ENCODE measurements at places on chromosomes 16 and 17.

GRCh38 chr16:86521236-86522197 is 11.2 kb downstream of the FOXF1 start:
- no peak for DNase-seq

DNA sequence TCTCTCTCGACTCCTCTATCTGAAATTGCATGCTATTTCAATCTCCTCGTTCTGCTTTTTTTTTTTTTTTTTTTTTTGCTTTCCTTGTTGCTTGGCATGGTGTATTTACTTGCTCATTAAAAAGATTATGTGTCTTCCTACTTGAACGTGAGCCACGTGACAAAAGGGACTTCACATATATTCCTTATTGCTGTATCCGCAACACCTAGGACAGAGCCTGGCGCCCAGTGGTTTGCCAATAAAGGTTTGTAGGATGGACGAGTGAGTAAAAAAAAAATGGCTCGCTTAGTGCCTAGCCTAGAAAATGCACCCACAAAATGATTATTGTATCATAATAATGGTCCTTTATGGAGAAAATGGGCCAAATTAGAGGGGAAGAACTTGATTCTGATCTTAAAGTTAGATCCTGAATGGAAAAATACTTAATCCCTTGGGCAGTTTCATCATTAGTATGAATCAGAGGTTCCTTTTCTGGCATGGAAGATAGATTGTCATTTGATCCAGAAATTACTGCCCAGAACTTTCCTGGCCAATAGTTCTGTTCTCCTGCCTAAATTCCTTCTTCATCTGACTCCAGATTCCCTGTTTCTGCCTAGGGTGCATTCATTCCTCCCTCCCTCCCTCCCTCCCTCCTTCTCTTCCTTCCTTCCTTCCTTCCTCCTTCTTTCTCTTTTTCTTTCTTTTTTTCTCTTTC is 13.6 kb upstream of the TMEM220 start:
- no peak for DNase-seq

DNA sequence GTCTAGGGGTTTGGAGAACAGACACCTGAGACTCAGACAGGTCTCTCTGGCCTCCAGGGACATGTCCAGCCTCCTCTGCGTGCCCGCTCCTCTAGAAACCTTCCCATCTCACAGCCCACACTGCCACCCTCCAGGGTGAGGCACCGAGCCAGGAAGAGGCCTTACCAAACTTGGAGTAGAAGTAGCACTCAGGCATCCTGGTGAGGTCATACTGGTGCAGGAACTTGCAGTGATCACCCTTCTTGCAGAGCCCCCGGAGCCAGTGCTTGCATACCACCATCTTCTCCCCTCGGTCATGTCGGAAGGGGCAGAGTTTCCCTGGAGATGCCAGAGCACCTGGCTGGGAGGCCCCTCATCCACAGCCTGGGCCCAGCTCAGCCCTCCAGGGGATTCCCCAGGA is 4.2 kb downstream of the CPSF4L start:
- DNase-seq = no peak

GRCh38 chr16:79597277-79598062 is 3.1 kb downstream of the MAF start:
- DNase-seq = no peak

DNA sequence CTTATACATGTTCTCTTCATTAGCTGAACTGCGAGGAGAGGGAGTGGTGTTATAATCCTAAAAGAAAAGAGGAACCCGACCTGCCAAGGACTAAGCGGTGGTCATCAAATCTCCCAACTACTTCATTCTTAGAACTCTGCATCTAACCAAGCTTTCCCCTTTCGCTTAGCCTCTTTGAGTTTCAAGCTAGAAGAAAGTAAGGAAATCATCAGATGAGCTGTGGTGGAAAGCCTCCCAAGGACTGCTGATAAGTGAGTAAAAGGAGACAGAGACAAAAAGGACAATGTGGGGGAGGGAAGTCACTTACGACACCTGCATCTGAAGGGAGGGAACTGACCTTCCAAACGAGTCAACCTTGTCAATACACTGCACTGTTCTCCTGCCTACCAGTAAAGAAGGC is 121.3 kb downstream of the TRIM37 start:
- no peak for DNase-seq

DNA sequence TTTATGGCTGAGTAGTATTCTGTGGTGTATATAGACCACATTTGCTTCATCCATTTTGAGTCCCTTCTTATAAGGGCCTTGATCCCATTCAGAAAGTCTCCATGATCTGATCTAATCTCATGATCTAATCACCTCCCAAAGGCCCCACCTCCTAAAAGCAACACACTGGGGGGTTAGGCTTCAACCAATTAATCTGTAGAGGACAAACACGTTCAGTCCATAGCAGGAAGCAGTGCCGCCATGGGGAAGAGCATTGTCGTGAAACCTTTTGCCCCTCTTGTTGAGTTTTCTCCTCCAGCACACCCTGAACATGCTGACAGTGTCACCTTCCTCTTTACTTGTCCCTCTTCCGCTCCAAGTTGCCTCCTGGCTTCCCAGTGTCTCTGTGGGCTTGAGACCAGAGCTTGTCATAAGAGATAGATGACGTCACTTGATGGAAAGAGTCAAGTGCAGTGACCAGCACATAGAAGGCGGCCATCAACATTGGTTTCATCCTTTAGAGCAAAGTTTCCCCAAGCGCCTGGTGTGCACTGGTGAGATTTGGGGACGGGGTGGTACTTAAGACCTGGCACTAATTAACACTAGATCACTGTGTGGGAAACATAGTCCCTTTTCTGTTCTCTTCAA is 74.1 kb downstream of the PRKCB start:
- no peak for DNase-seq

DNA sequence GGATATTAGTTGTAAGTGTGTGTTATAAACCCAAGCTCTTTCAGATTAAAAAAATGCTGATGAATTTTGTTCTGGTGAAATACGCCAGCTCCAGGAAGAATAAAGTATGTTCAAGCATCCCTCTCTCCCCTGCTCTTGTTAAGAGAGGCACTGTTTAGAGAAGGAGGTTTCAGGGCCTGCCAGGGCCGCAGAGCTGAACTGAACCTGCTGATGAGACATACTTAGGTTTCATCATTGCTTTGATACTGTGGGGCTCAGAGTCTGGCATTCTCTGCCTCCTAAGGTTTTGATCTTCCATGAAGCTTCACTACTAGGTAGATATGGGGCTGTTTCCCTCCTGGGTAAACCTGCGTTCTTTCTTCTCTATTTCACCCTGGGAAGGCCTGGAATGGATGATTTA is 175.3 kb upstream of the FAM20A start:
- DNase-seq = no peak

DNA sequence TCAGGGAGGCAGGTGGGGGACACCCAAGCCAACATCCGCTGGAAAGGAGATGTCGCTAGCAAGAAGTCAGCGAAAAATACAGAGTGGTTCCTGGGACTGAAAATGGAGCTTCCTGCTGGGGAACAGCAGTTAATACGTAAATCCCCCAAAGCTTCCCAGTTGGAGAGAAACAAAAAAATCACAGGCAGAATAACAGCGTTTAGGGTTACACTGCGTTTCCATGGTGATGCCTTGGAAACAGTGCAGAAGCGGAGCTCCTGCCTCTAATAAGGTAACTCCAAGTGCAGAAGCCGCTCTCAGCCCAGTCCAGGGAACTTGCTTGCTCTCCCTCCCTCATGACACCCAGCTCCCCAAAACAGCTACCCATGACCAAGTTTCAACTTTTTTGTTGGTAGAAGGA is 73.4 kb downstream of the PLD6 start:
- DNase-seq = no peak

GRCh38 chr17:11548398-11548797 is 49.9 kb upstream of the DNAH9 start:
- no peak for DNase-seq

DNA sequence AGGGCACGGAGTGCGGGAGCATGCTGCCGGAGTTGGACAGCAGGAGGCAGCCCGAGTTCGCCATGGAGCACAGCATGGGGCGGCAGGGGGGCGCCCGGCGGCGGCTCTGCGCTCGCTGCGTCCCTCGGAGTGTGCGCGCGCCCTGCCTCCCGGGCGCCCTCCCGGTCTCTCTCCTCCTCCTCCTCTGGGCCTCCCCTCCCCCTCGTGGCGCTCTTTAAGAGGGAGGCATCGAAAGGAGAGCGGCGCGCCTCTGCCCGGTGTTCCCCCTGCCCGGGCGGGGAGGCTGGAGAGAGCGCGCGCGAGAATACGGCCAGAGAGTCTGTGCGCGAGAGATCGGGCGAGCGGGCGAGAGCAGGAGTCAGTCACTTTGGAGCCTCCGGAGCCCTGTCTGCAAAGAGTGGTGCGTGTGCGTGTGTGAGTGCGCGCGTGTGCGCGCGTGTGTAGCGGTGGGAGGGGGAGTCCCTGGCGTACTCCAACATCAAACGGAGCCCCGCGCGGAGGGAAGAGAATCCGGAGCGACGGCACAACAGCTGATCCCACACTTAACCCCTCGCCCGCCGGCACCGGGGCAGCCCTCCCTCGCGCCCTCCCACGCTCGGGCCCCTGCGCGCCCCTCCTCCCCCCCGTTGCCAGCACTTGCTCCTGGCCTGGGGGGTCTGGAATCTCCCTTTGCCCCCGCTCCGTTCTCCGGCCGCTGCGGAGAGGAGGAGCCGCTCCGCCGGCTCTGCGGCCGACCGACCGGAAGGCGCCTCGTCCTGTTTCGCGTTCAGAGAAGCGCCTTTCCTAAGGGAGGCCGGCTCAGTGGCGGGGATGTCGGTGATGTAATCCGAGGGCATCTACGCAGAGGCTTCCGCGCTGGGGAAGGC is 108.9 kb downstream of the ENGASE start:
- no peak for DNase-seq

- DNase-seq = peak; percentile 25
Measured at GRCh38 chr17:35543856-35544255, 6.4 kb upstream of the SLFN12L start.

DNA sequence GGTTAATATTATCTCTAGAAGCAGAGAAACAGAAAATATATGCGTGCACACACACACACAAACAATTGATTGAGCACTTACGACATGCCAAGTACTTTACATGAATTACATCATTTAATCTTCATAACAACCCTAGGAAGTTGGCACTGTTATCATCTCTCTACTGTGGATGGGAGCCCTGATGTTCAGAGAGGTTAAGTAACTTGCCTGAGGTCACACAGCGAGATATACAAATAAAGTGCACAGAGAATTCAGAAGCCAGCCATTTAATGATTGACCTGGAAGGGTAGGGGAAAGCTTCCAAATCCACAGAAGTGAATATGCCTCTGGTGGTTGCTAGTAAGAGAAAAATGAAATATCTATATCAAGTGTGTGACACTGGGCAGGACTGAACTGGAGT is 37.5 kb upstream of the GPR139 start:
- no peak for DNase-seq

DNA sequence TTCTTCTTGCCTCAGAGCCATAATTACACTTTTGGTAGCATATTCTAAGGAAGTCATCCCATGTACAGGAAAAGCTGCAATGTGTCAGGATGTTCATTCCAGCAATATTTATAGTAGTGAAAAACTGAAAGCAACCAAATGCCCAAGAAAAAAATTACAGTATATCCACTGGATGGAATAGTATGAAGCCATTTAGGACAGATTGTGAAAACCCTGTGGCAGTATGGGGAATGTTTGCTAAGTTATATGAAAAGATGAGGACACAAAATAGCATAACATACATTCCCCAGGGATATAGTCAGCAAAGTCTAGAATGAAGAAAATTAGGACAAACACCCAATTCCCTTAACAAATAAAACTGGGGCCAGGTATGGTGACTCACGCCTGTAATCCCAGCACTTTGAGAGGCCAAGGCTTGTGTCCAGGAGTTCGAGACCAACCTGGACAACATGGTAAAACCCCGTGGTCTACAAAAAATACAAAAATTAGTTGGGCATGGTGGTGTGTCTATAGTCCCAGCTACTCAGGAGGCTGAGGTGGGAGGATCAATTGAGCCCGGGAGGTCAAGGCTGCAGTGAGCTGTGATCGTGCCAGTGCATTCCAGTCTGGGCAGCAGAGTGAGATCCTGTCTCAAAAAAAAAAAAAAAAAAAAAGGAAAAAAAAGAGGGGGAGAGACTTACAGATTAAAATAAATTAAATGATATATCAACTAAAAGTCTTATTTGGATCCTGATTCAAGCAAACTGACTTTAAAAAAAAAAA is 2.3 kb downstream of the LRRC3C start:
- no peak for DNase-seq

GRCh38 chr17:78920528-78920927 is 4.7 kb downstream of the TIMP2 start:
- no peak for DNase-seq

GRCh38 chr16:15483857-15484256 is 49.5 kb downstream of the BMERB1 start:
- no peak for DNase-seq

GRCh38 chr17:35942588-35943186 is 826 bp downstream of the LYZL6 start:
- no peak for DNase-seq

DNA sequence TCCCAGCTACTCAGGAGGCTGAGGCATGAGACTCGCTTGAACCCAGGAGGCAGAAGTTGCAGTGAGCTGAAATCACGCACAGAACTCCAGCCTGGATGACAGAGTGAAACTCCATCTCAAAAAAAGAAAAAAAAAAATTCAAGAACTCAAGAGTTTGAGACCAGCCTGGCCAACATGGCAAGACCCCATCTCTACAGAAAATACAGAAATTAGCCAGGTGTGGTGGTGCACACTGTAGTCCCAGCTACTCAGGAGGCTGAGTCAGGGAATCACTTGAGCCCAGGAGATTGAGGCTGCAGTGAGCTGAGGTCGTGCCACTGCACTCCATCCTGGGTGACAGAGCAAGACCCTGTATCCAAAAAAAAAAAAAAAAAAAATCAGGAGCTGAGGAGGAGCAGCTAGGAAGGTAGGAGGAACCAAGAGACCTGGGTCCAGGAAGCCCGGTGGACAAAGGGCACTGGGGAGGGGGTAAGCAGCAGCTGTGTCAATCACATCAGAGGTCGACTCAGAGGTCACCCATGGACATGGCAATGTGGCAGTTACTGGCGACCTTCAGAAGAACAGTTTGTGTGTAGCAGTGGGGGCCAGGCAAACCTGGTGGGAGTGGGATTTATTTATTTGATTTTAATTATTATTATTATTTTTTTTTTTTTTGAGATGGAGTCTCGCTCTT is 11.1 kb upstream of the PRM1 start:
- DNase-seq = no peak

GRCh38 chr17:74597069-74597790 is 5.1 kb upstream of the CD300LD start:
- no peak for DNase-seq

- DNase-seq = no peak
Measured at GRCh38 chr16:56807011-56807675, 57.9 kb upstream of the SLC12A3 start.
